Activated T-cell treated with anti-CD3 and anti-CD28 coated beads, Interleukin-2, amount 50 U/mL, for 4 hours (primary cell): ENCODE measurements at places on chromosomes 7 and 10. TPM values are rescaled to one million over a fixed set of nuclear protein-coding genes. Genes with fewer than 3 reads are reported as not detected.

DNA sequence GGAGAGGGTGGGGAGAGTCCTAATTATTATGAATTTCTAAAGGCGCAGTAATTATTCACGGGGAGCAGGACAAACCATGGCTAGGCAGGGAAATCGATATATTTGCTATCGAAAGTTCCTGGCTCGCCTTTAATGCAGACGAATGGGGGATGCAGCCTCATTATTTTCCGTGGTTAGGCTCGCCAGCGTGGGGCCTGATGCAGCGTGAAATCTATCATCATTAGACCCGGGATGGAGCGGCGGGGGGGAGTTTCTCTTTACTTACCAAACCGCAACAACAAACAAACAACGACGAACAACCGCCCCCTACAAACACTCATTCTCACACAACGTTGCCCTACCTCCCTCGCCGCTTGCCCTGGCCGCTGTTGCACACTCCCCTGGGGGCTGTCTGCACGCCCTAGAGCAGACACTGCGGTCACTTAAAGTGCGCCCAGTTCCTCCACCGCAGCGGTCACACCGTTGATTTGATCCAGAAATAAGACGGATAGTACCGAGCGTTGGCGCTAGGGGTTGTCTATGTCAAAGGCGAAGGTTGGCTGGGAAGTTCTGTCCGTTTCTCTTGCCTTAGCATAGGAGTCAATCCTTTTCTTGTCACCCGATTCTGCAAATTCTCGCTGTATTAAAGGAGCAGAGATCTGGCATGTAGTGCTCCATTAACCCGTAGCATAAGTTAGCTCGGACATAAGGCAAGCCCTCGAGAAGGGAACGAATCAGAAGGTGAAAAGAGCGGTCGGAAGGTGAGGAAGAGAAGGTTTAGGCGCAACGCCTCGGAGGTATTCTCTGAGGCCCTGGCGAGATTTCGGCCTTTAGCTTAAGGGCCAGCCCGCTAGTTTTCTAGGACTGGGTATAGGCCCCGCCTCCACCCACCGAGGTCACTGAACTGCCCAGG, 10.4 kb downstream of the NXPH1 start:
- no peak for DNase-seq

RARRES2 gene
- 1.2 TPM for total RNA-seq

GRCh38 chr10:131430716-131431412, 119.3 kb upstream of the TCERG1L start:
- no peak for DNase-seq

- no peak for DNase-seq
These were observed 306.8 kb downstream of the CNTNAP2 start for GRCh38 chr7:146423446-146423845.

OR13A1 gene
- not detected for total RNA-seq

DNA sequence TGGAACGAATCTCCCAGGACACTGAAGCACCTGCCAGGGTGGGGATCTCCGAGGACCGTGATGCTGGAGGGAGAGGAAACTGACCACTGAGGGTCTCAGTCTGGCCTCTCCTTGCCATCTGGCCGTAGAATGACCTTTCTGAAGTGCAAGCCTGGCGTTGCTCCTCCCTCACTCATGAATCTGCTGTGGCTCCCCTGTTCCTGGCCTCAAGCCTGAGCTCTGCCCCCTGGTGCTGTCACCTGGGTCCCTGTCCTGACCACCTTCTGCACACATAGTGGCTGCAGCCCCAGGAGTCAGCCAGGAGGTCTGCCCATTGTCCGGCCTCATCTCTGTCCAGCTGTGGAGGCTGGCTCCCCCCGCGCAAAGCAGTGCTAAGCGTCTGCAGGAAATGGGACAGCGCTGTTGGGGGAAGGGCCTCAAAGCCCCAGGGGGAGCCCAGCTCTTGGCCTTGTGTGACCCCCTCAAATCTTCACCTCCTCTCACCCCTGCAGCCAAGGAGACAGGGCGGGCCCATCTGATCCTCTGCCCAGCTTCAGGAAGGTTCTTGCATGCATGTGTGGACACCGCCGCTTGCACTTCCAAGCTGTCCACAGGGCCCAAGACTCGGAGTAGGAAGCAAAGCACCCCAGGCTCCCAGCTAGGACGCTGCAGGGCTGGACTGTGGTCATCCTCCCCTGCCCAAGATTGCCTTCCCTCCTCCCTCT, 65.7 kb downstream of the MYL10 start:
- no peak for DNase-seq

GRCh38 chr7:28977881-28978280, 19.8 kb upstream of the TRIL start:
- no peak for DNase-seq
